ENCODE measurements at places on chromosomes 5 and 9.

DNA sequence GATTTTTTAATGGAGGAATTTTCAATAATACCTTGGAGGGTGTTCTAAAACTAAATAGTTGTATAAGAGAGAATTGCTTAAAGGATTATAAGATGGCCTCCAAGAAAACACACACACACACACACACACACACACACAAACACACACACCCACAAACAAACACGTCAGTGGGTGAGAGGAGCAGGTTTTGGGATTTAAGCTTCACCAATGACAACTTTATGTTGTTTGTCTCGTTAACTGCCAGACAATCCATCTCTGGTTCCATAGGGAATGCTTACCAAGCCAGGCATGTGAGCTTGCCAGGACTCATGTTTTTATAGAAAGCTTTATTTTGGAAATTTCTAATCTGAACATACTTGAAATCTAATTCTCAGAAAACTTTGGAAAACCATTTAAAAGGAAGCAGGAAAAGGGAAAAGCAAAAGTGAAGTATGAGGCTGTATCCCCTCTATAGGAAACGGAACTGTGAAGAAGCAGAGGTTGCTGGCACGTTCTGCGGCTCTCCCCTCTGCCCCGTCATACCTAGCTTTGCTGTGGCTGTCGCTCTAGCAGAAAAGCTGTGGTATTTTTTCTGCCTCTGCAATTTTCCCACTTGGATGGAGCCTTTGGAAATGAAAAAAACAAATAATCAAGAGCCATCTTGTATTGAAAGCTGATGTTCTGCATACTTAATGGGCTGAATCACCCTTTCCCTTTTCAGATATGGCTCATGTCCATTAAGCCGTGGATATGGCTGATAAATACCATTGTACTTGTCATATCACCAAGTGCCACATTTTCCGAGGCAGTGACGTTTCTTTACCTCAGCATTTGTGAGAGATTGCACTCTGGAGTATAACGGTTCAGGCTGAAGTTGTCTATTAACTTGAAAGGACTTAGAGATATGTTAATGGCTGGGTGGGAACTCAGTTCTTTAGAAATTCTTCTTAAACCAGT is 112.7 kb downstream of the NTRK2 start:
- DNase-seq: no peak

- DNase-seq: no peak
Measured at GRCh38 chr5:95858023-95858461, 35.5 kb upstream of the GLRX start.

DNA sequence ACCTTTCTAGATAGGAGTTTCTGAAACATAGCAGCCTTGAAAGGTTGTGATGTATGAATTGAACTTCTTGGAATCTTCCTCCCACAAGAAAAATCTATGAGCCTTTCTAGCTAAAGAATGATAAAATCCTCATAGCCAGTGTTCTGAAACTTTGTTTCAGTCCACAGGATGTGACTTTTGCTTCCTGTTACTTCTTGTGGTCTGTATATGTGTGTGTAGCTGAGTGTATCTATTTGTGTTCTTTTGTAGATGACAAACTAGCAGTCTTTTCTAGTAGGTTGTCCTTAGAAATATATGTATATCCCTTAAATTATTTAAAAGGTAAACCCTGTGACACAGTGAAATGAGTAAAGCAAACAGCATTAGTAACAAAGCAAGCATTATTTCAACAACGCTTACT is 188.8 kb downstream of the MRPS30 start:
- DNase-seq: no peak

- no peak for DNase-seq
Measured at GRCh38 chr9:136151214-136151804, 32.6 kb upstream of the TMEM250 start.

DNA sequence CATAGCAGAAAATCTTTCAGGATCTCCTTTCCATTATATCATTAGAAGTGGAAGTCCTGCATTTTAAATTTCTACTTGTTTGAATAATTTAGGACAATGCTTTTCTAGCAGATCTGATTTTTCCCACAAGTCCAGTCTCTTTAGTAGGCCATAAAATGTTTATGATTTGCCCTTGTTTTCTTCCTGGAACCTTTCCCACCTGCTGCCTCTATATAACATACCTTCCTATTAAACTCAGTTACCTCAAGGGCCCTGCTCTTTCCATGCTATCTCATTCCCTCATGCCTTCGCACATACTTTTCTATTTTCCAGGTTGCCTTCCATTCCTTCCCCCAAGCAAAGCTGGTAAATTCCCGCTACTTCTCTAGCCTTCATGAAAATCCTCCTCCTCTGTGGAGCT is 187.0 kb upstream of the EFNA5 start:
- no peak for DNase-seq

DNA sequence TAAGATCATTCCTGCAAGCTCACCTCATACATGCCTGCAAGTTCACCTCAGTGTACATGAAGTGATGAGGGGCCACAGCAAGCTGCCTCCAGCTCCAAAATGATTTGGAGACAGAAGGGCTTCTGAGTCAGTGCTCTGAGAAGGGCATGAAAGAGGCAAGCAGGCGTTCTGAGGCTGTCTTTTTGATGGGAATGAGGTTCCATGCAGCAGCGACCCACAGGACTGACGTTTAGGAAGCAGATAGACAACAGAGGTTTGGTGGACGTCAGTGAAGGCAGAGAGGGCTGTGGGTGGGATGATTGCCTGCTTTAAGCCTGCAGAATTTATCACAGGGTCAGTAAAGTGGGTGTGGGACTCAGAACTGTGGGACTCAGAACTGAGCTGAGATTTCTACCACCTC is 8.9 kb upstream of the SMIM32 start:
- no peak for DNase-seq

DNA sequence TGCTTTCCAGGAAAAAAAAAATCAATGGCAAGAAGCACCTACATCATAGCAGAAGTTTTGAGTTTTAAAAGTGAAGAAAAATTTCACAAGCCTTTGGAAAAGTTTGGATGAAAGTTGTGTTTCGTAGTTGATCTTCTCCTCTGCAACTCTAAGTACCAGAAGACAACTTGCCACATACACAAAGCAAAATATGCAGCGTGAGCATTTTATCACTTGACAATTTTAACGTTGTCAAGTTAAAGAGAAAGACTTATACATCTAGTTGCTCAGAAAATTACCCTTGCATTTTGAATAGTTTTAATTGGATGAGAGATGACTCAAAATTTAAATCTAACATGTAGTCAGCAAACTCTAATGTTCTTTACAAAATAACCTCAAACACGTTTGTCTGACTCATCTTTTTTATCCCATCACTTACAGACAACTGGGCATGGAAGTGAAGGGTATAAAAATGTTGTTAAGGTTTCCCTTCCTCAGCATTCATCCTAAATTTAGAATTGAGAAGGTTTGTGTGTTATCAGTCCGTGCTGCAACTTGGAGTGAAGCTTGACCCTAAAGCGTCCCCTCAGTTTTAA is 213.4 kb downstream of the MARCHF11 start:
- no peak for DNase-seq
